Stimulated activated CD4-positive, alpha-beta T cell treated with anti-CD3 and anti-CD28 coated beads, Interleukin-1b, Interleukin-23, amount 100 ng/mL, for 1 hour (primary cell): ENCODE measurements at places on chromosomes 7 and 10.

GRCh38 chr10:65570143-65571010, 1355.5 kb upstream of the LRRTM3 start:
- DNase-seq, result no peak

GRCh38 chr7:1081336-1081735, 6.6 kb upstream of the GPER1 start:
- no peak for DNase-seq

- no peak for DNase-seq
Observed at GRCh38 chr7:143172354-143172753, 10.9 kb upstream of the TAS2R39 start.

DNA sequence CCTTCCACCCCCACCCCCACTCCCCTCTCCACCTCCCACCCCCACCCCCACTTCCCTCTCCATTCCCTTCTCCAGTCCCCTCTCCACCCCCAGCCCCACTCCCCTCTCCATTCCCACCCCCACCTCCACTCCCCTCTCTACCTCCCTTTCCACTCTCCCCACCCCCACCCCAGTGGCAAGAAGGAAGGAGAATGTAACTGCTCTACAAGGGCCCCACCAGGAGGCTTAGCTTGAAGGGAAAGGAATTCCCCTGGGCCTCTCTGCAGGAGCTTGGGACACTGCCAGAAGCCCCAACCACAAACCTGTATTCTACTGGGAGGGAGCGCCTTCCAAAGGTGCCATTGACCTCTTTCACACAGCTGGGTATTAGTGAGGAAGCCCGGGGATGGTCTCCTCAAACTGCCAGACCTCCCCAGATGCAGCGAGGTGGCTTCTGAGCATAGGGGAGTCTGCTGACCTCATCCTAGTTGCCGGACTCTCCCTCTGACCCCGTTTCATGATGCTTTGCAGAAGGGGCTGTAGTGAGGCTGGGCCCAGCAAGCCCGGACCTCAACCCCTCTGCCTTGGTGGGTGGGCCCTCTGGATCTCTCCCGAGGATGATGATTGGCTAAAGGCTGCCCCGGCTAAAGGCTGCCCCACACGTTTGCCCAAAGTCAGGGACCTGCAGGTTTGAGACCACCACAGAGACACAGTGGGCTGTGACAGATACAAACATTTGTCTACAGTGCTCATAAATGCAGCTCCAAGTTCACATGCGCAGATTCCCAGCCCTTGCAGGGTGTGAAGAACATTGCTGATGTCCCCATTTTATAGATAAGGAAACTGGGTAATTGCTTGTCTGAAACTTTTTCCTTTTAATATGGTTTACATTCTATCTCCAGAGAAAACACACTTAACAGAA, 2.9 kb downstream of the DEPP1 start:
- DNase-seq, result no peak

DNA sequence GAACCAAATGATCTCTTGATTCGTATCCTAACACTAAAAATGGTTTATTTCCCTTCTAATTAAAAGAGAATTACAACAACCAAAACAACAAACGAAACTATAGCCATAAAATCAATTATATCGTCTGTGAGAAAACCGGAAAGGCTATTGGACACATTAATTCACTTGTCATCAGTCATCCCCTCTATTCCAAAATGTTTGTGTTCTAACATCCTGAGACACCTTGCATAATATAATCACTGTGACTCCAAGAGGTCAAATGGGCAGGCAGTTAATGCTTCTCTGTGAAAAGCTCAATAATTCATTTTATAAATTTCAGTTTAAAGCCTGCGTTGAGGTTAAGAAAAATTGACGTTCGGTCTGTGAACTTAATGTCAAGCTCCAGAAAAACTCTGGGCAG, 463 bp upstream of the LRRTM3 start:
- DNase-seq, result no peak

DNA sequence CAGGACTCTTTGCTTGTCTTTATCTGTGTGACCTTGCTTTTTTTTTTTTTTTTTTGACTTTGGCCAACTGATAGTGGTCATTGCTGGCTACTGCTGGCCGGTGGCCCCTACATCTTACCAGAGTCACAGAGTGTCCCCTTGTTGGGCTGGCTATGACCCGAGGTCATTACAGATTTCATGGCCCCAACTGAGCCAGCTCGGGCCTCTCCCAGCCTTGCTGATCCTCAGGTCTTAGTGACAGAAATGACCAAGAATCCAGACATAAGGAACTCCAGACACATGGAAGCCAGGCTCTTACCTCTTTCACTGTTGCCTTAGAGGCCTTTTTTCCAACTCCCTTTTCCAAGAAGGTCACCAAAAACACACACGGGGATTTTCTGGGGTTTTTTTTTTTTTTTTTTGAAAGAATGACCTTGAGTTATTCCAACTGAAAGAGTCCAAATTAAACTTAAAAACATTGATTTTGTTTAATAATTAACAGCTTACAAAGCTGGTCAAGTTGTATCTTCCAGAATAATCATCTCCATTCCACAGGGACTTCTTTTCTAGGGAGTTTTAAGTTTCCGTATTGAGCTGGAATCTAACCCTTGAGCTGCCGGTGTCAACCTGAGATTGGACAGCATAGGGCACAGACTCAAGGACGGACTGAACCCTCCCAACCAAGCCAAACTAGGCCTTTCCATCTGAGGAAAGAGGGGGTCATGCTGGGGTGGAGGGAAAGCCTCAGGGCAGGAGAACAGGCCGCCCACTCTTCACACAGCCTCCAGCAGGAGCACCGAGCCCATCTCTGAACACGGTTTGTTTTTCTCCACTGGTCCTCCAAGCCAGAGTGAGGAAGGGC, 43.8 kb downstream of the PIK3AP1 start:
- DNase-seq, result no peak

DNA sequence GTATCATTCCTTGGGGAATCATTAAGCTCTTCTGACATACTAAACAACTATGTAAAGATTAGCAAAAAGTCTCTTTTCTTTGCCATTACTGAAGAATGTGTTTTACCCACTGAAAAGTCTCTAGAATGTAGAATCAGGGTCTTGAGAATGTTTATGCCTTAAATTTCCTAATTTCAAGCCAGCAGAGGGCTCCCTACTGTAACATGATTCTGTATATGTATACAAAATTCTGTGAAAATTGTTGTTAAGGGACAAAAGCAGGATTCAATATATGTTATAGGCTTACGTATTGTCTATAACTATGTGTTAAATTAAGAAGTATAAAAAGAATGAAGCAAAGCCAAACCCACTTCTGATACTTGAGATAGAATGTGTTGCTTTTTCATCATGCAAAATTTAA, 296.9 kb upstream of the DGKB start:
- no peak for DNase-seq

DNA sequence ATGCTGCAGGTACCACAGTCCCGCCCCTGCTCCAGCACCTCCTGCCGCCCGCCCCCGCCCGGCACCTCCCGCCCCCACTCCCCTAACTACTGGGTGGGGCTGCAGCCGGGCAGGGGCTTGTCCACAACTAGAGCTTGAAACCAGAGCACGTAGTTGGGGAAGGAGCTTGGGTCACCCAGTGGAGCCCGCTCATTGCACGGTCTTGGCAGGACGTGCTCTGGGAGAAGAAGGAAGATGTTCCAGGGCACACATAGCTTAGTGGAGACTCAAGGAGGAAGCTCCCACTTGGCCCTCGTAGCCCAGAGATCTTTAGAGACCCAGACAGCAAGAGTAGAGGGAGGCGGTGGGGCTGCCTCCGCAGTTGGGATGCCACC, 692 bp downstream of the IGFBP1 start:
- DNase-seq, result no peak

GRCh38 chr7:16359216-16359615, 62.1 kb downstream of the CRPPA start:
- no peak for DNase-seq

DNA sequence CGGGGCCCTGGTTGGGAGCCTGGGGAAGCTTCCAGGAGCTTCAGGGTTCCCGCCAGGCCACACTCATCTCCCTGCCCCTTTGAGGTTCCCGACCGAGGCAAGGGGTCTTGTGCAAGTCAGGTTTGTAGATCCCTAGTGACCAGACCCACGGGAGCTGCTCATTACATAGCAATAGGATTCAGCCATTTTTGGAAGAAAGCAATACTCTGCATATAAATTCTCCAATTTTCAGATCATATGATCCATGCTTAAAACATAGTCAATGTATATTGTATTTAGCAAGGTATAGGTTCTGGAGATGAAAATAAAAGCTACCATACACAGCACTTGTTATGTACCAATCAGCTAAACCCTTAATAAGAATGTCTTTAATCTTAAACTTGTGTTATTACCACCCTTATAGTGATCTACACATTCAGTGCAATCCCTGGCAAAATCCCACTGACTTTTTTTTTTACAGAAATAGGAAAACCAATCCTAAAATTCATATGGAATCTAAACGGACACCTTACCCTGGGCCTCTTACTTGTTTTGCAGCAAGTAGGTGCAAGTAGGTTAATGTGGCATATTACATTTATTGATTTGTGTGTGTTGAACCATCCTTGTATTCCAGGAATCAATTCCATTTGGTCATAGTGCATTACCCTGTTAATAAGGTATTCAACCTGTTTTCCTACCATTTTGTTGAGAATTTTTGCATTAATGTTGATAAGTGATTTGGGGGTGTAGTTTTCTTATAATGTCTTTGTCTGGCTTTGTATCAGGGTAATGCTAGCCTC, 13.8 kb upstream of the FKBP9 start:
- DNase-seq, result no peak

- DNase-seq, result no peak
Observed at GRCh38 chr7:157089100-157089610, 49.6 kb upstream of the UBE3C start.

GRCh38 chr7:74482629-74483401, 29.1 kb downstream of the GTF2IRD1 start:
- DNase-seq, result no peak

DNA sequence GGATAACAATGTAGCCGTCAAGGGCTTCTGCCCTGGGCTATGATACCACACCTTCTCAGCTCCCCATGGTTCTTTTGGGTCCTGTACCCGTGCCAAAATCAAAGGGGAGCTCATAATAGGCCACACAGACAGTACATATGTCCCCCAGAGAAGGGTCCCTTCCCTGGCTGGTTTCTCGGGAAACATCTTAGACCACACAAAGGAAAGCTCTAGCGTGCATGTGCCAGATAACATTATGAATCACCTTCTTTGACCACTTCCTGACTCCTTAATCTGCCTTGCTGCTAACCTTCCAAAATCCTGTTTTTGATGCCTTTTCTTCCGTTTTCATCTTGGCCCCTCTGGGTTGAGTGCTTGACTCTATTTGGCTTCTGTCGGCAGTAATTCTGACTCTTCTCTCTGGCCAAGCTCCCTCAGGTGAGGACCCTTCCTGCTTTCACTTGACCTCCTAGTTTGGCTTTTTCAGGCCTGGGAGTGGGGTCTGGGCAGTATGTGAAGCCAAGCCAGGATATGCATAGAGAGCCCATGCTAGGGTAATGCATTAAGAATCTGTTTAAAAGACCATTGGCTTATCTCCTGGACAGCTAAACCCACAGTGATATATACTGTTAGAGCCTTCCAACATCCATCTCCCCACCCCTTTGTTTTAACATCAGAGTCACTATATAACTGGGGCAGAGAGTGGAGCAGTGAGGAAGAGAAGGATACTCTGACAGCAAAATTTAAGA, 84.8 kb downstream of the ANLN start:
- DNase-seq, result no peak

DNA sequence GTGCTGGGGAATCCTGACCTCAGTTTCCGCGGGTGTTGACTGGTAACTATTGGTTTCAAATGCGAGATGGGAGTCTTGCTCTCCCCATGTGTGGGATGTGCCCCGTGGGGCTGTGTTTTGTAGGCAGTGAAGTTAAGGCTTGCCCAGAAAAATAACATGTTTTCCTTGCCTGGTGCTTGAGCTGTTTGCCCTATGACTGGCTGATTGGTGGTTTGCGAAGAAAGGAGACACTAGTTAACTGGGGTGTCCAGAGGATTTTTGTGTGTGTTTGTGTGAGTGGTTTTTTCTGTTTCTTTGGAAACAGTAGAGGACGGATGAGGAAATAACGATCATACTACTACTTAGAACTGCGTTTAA, 61.9 kb downstream of the CREB5 start:
- no peak for DNase-seq

GRCh38 chr10:10438335-10439100, 579.2 kb upstream of the CELF2 start:
- DNase-seq, result no peak

GRCh38 chr10:46555366-46555712, 1.1 kb downstream of the GPRIN2 start:
- no peak for DNase-seq

- DNase-seq, result no peak
Observed at GRCh38 chr10:94361171-94361794, 1.5 kb downstream of the NOC3L start.

GRCh38 chr10:24272374-24272773, 63.4 kb downstream of the KIAA1217 start:
- DNase-seq, result no peak

- DNase-seq, result no peak
Observed at GRCh38 chr10:22433875-22434274, 88.6 kb downstream of the SPAG6 start.

GRCh38 chr10:74930965-74931364, 104.6 kb downstream of the KAT6B start:
- no peak for DNase-seq

GRCh38 chr7:53602817-53603418, 567.5 kb downstream of the POM121L12 start:
- no peak for DNase-seq

DNA sequence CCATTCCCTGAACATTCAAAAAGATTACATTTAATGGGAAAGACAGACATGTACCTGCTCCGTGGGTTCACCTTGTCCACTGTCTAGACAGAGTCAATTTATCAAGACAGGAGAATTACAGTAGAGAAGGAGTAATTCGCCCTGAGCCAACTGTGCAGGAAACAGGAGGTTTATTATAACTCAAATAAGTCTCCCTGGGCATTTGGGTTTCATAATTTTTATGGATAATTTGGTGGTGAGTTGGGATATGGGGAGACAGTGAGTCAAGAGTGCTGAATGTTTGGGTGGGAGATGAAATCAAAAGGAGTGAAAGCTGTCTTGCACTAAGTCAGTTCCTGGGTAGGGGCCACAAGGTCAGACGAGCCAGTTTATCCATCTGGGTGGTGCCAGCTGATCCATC, 165.9 kb upstream of the NAMPT start:
- DNase-seq, result no peak
